ENCODE measurements at places on chromosomes 5 and 9.

DNA sequence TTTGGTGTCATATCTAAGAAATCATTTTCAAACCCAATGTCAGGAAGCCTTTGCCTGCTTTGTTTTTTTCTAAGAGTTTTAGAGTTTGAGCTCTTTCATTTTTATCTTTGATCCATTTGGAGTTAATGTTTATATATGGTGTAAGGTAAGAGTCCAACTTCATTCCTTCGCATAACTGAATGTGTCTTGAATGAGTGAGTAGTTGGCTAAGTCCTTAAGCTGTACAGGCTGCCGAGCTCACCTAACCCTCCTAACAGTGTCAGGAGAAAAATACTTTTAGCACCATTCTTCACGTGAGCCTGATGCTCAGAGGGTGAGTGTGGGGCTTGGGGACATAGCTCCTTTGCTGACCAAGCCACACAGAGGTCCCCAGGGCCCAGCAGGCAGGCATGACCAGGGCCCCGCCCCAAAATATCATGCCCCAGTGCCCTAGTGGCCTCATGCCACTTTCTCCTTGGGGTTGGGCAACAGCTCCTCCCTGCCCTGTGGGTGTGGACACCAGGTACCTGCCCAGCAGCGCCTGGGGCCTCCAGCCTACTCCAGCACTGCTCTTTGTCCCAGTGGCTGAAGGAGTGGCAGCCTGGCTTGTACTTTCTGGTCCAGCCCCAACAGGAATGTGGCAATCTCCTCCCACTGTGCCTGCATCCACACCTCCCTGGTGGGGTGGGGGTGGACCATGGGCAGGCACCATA, 17.2 kb downstream of the PPARGC1B start:
- DNase-seq = no peak

GRCh38 chr9:1870915-1871314, 144.2 kb upstream of the SMARCA2 start:
- DNase-seq = no peak

DNA sequence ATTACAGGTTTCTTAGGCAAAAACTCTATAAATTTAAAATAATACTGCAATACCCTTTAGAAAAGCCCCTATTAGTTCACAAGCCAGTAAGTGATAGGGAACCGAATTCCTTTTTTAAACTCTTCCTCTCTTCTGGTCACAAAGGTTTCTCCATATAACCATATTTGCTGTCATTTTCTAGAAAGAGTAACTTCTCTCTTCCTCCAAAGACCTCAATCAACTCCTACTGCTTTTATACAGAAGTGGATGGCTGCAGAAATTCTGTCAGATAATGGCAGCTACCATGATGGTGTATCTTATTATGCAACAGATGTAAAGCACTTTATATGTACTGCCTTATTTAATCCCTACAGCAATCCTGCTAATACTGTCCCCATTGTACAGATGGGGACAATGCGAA, 6.2 kb downstream of the TUT7 start:
- no peak for DNase-seq

DNA sequence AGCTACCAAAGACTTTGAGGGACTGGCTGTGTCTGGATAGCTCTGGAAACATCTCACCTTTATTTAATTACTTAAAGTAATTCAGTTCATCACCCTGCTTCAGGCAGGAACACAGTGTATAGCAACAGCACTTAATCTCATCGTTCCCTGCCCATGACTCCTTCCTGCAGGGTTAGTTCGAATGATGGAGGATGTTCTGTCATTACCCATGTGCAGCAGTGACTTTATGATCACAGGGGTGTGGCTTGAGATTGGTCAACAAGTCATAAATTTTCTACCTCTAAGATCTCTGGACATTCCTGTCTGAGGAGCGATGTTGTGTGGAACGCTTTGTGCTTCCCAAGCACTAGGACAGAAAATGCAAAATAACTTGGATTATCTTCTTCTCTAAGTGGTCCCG, 37.1 kb upstream of the PRUNE2 start:
- DNase-seq = no peak

GRCh38 chr9:120873512-120873911, 3.5 kb downstream of the PHF19 start:
- DNase-seq = peak; percentile 33

DNA sequence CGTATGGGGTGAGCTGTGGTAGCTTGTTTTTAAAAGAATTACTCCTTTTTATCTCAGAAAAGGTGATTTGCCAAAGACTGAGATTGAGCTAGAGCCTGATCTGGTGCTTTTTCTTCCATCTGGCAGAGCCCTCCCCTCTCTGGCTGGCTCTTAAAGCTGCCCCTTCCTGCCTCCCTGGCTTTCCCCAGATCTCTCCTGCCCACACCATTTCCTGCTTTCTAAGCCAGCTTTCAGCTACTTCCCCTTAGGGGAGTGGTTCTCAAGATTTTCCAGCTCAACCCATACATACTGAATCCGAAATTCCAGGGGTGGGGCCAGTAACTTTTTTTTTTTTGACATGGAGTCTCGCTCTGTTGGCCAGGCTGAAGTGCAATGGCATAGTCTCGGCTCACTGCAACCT, 4.8 kb upstream of the ACOT12 start:
- no peak for DNase-seq

DNA sequence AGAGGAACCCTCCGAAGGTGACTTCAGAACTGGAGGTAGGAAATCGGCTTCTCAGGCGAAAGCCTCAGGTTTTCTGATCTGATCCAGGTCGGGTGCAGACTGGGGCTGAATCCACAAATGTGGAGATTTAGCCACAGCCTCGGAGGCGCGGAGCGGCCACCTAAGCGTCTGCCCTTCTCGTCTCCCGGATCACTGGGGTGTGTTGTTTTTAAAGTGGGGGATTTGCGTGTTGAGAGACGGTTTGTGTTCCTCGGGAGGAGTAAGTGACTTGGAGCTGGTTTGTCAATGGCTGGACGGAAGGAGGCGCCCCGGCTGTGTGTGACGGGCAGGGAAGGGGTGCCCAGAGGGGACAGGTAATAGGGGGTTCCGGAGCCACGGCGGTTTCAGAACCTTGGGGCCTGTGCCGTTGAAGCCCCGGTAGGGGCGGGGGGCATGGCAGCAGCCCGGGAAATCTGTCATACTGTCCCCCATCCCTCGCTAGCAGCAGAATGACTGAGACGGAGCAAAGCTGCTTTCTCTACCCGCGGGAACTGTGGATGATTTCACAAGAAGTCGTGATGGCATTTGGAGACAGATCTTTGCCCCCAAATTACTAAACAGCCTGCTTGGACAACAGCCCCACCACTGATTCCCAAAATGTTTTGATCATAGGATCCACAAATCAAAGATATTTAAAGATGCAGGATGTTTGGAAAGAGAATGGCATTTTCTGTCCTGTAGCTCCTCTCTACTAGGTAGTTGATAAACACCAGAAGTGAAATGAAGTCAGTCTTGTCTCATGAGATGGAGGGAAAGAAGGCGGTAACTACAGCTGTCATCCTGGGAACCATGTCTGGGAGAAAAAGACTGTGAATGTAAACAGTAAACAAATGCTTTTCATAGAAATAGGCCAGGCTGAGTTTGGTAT, 216.5 kb downstream of the PDZD2 start:
- no peak for DNase-seq

DNA sequence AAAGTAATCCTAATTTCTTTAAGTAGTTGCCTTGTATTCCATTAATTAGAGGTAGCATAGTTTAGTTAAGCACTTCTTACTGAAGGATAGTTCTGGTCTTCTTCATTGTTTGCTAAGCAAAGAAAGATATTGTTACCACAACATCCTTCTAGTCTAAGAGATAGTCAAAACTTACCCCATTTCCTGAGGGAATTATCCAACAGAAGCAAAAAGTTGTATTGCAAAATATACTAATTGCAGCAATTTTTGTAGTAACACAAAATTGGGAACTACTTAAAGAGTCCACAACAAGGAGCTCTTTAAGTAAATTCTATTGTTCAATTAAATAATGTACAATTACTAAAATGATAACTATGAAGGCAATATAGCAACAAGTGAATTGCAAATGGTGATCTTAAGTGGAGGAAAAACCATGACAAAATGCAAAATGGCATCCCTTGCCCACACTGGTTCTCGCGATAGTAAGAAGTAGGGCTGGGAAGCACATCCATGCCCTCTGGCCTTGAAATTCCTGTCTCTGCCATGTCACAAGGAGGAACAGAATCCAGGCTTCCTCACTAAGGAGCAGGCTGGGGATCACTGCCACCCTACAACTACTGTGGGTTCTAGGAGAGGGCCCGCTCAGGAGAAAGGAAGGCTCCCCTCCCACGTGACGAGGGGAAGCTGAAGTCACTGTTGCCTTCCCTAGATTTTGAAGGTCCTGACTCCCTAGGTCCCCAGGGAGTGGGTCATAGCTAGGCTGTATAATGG, 23.3 kb upstream of the MEGF9 start:
- DNase-seq = no peak

- DNase-seq = no peak
Measured at GRCh38 chr9:84754461-84754860, 84.9 kb downstream of the NTRK2 start.

DNA sequence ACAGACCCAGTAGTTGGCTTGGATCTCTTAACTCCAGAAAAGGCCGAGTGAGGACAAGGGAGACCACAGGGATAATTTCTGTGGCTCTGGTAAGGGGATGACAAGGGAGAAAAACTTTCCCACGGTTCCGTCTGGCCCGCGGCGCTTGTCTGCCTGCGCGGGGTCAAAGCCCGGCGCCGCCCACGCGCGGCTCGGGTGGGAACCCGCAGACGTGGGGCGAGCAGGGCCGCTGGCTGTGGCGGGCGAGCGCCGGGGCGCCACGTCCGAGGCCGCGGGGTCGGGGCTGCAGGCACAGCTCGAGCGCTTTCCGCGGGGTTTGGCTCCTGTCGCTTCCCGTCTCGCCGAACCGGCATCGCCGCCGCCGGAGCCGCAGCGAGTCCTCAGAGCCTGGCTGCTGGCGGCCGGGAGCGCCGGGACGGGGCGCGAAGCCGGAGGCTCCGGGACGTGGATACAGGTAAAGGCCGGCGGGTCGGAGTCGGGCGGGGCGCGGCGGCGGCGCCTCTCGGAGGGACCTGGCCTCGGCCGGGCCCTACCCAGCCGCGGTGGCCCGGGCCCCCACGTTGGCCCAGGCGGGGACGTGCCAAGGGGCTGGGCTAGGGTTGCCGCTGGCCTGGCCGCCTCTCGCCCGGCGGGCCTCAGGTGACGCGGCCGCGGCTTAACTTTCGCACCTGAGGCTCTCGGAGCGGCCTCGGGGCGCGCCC, at the start of gene RNF180:
TSS of gene RNF180 (plus strand) at position 344 of the 701 bp plus-strand sequence. CDS start 34,965 bp downstream, outside the sequence.
- no peak for DNase-seq

DNA sequence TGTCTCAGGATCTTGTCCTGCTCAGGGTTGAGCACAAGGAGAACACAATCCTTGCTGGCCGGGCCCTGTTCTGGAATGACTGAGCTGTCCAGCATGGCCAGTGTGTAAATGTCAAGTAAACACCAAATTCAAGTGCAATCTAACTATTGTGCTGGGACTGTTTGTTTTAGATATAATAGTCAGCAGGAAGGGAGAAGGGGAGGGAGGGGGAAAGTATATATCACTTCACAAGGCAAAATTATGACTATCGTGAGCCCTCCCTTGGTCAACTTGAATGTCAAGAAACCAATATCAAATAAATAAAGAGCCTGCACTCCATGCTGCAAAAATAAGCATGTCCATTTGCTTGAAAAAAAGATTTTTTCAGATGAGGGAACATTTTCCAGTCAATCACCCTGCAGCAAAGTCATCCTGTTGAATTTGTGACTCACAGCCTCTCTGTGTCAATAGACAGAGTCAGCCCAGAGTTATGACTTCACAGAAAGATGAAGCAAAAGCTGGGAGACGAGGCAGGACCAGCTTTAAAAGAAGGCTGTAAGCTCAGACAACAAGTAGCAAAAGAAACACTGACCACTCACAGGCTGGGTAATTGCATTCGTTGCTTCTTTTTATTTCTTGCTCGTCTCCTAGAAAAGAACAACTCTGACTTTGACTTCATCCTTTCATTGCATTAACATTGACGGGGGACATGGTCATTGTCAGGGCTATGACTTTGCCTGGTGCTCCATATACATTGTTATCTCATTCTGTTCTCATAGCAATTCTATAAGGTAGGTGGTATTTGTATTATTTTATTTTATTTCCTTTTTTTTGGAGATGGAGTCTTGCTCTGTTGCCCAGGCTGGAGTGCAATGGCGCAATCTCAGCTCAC, 15.3 kb upstream of the KLF4 start:
- no peak for DNase-seq

- DNase-seq = no peak
Measured at GRCh38 chr9:98686961-98687855, 21.5 kb downstream of the GABBR2 start.

- no peak for DNase-seq
Measured at GRCh38 chr5:170523142-170523551, 19.3 kb downstream of the KCNIP1 start.

DNA sequence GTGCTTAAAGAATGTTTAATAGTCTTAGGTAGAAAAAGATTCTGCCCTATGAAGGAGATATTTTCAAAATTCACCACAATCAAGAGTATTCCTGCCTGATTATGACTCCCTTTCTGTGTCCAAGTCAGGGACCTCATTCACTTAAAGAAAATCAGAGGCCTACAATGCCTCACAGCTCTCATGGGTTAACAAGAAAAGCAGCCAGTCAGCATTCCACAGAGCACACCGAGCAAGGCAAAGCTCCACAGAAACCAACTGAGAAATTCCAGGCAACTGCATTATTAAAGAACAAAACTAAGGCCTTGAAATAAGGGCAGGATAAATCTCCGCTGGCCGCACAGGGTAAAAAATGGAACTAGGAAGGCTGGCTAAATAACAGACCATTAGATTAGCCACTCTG, 161.1 kb downstream of the TARS1 start:
- no peak for DNase-seq
